ENCODE measurements at places on chromosomes 16 and 17. TPM values are rescaled to one million over a fixed set of nuclear protein-coding genes. Genes with fewer than 3 reads are reported as not detected.

Gene MMP2
- 46.8 TPM for polyA plus RNA-seq

Gene TBC1D3B
- polyA plus RNA-seq = 0.47 TPM

Gene ABCC6
- 0.06 TPM for polyA plus RNA-seq

Gene PPP4C
- 166 TPM for polyA plus RNA-seq

Gene SYNGR3
- polyA plus RNA-seq = 2.6 TPM

Gene HS3ST6
- polyA plus RNA-seq = not detected

Gene SPOP
- 16.4 TPM for polyA plus RNA-seq

Gene TBC1D3K
- polyA plus RNA-seq = not detected

Gene PIK3R6
- polyA plus RNA-seq = not detected

Gene CD79B
- polyA plus RNA-seq = not detected

Gene MYOCD
- under 0.01 TPM for polyA plus RNA-seq

Gene SLC5A11
- polyA plus RNA-seq = not detected

Gene PYDC1
- polyA plus RNA-seq = not detected
